Esophagus squamous epithelium (tissue), 5 donors: ENCODE measurements at places on chromosomes 16 and 17.

- DNase-seq, result no peak
Measured at GRCh38 chr17:751269-752001, 629 bp downstream of the GEMIN4 start.

DNA sequence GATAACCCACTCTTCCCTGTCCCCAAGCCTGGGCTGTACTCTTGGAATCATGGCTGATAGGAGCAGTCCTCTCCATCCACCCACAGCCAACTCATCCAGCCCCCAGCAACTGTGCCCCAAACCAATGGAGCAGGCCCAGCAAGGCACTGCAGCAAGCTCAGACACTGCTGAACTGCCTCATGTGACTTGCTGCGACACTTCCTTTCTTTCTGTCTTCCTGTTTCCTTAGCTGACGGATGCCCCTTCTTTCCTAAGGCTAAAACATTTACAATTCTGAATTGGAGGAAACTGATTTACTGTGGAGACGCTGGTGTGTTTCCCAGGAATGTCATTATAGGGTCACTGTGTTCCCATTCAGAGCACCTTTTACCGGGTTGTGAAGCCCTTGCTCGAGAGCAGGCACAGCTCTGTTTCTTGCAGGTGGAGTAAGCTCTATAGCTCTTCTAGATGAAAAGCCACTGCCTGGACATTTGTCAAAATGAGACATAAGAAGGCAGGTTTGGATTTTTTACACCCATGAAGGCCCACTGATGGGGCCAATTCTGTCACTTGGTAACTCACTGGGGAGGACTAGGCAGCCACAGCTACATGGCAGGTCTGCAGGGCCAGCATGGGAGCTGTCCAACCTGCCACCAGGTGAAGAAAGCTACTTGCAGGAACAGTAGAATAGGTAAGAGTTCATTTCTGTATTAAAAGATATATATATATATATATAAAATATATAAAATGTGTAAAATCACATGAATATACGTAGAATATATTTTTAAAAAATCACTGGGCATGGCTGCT, 27.4 kb downstream of the TMEM11 start:
- no peak for DNase-seq

- DNase-seq, result no peak
Measured at GRCh38 chr17:73765824-73766563, 121.7 kb upstream of the SDK2 start.

- no peak for DNase-seq
Measured at GRCh38 chr16:4790871-4791270, 2.7 kb upstream of the SEPTIN12 start.

DNA sequence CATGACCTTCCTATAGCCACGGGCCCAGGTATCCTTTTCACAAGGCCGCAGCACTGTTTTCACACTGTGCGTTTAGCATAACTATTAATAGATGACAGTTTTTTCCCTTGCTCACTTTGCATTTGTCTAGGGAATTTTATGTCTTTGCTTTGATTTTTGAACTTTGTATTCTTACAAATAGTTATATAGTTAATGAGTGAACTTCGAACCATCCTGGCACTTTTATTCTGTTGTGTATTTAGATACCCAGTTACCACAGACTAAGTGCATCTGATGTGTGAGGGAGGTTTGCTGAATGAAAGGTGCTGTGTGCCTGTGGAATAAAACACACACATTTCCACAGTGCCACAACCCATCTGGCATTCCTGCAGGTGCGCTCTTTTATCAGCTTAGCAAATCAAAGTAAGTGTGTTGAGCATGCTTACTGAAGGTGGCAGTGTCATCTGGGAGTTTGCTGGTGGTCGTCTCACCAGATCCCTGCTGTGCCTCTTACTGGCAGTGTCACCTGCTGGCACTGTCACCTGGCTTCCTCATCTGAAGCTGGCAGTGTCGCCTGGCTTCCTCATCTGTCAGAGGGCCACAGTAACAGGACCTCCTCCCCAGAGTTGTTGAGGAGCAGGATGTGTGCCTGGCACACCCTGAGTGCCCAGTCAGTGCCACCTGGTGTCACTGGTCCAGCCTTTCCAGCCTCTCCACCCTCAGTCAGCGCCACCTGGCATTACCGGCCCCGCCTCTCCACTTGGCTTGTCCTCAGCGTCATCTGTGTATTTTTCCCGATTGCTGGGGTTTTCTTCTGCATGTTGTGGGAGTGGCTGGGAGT, 37.6 kb downstream of the USP10 start:
- DNase-seq, result no peak

- no peak for DNase-seq
Measured at GRCh38 chr16:15552507-15552906, 90.4 kb downstream of the MARF1 start.

GRCh38 chr17:49746791-49747490, 17.0 kb downstream of the FAM117A start:
- DNase-seq, result no peak
